ENCODE measurements at places on chromosomes 12 and 14.

DNA sequence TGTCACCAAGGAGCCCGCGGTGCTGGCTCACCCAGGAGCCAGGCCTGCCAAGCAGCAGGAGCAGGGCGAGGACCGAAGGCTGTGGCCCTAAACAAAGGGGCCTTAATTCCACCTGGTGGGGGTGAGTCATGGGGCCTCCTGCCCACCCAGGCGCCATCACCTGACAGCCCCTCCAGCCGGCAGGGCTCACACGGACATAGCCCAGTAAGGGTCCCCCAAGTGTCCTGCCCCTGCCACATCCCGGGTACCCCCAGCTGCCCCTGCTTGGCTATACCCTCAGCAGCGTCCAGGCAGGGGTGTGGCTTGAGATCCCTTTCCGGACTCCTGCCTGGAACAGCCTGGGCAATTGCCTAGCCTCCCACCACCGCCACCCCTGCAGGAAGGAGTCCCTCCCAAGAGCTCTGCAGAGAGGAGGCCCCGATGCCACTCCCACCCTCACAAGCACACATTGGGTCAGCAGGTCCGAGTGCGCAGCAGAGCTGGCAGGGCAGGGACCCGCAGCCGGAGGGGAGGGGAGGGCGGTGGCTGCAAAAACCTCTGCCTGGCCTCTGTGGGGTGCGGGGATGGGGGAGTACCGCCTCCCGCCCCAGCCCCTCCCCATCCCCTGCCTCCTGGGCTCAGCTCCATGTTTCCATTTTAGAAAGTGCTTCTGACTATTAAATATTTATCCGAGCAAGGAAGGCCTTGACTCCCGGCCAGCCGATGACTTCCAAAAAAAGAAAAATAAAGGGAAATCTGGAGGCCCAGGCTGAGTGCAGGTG is 4.6 kb downstream of the AHNAK2 start:
- DNase-seq, result peak; percentile 76

GRCh38 chr12:82593143-82593542 is 93.6 kb upstream of the TMTC2 start:
- DNase-seq, result no peak

DNA sequence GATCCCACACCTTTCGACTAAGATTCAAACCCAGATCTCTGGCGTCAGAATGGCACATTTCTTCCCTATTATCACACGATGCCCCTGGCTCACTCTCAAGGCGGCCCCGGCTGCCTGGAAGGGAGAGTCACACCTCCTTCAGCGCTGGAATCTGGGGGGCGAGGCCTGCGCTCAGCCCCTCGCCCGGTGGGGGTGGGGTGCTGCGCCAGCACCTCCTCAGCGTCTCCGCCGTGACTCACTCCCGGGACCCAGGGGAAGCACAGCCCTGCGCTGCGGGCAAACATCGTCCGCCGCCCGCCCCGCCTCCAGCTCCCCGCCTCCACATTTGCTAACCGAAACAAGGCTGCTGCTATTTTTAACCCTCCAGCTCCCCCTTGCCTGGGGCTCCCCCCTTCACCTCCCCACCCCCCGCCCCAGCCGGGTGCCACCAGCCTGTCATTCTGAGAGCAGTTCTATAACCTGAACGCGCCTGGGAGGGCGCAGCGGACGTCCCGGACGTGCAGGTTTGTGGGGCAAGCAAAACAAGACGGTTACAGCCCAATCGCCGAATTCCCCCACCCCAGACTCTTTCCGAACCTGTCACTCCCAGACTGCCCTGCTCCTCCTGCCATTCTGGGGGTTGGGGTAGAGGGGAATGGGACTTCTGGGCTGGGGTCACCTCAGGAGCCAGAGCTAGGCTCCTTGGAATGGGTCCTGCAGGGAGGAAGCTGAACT is 6.7 kb downstream of the HDAC7 start:
- DNase-seq, result peak; percentile 93

GRCh38 chr12:22396735-22397134 is 62.2 kb upstream of the ST8SIA1 start:
- DNase-seq, result no peak

DNA sequence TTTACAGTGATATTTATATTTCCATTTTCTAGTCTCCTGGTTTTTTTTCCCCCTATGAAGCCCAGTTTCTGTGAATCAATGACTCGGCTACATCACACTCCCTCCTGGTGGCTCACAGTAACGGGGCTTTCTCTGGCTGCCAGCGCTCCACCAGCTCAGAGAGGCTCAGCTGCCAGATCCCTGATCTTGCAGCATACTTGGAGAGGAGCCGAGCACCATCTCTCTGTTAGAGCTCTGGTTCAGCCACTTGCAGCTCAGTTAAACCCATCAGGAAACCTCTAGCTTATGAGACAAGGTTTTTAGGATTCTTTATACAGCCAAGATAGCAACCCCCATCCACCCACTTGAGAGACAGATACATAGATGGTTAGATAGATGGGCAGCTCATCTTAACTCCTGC is 74.6 kb downstream of the CIT start:
- DNase-seq, result no peak

GRCh38 chr14:104461676-104462449 is 117.7 kb upstream of the C14orf180 start:
- no peak for DNase-seq

- DNase-seq, result no peak
Measured at GRCh38 chr12:11823043-11823442, 173.6 kb downstream of the ETV6 start.

DNA sequence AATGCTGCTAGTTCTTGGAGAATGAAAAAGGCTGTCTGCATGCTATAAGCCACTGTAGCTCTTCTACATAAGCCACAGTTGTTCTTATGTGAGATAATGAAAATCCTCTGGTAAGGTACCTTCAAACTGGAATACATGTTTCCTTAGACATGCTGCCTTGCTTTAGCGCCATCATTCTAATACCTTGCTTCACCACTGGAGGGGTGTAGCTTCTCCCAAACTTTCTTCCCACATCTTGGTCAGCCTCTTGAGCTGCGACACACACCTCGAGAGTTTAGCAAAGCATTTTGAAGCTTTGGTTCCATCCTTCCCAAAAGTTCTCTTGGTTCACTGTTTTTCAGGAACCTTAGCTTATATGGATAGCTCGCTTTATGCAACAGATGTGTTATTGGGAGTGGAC is 69.5 kb downstream of the NKX2-1 start:
- no peak for DNase-seq

- no peak for DNase-seq
Measured at GRCh38 chr14:95481391-95482022, 34.9 kb downstream of the SYNE3 start.

DNA sequence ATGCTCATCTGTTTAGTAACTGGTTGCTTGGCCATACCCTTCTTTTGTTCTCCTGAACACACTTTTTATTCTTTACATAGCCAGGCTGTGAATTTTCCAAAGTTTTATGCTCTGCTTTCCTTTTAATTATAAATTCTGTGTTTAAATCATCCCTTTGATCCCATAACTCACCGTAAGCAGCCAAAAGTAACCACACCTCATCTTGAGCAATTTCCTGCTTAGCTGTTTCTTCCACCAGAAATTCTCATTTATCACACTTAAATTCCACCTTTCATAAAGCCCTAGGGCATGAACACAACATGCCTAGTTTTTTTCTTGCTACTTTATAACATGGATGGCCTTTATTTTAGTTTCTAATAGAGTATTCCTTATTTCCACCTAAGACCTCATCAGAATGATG is 510.7 kb downstream of the C12orf50 start:
- DNase-seq, result no peak

DNA sequence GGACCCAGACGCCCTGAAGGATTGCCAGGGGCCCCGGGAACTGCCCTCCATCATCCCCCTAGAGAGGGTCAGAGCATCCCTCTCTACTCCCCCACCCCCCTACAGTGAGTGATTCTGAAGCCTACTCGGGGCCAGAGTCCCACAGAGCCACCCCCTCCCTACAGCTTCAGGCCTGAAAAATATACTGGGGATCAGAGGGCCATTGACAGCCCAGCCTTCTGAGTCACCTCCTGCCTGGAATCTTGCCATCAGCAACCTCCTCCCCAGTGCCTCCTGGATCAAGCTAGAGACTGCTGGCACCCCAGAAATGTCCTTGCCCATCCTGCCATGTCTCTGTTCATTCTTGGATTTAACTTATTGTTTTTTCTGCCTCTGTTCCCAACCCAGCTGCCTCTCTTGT is 21.7 kb upstream of the MIA2 start:
- DNase-seq, result no peak

GRCh38 chr12:7207866-7208625 is 18.6 kb downstream of the PEX5 start:
- no peak for DNase-seq

GRCh38 chr12:72209086-72209485 is 63.1 kb upstream of the TRHDE start:
- no peak for DNase-seq

GRCh38 chr14:85233756-85234155 is 296.2 kb upstream of the FLRT2 start:
- no peak for DNase-seq

- DNase-seq, result no peak
Measured at GRCh38 chr14:22384167-22384549, 204.9 kb downstream of the DAD1 start.

DNA sequence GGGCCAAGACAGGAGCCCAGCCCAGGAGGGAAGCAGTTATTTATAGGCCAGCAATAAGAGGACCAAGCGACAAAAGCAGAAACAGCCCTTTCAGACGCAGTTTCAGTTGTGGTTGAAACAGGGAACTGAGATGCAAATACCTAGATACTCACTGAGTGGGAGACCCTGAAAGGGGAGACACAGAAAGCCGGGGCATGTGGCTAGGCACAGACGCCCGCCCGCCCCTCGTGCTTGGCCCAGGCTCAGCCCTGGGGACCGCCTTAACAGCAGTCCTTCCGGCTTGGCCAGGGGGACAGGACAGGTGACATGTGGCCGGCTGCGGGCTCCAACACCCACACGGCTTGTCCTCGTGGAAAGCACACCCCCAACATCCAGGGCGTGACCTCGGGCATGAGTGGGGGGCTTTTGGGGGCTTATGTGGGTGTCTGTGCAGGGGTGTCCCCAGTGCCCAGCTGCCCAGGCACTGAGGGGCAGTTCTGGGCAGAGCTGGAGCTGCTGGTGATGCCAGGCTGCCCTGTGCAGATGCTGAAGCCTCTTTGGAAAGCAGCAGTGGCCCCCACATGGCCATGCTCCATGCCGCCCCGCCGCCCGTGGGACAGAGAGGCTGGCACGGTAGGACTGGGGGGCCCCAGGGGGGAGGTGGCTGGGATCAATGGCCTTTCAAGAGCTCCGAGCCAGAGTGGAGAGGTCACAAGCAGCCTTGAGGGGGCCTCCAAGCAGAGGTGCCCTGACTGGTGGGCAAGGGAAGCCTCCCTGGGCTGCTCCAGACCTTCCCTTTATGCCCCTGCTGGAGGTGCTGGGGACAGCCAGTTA is 2.1 kb downstream of the PLD4 start:
- DNase-seq, result no peak

- DNase-seq, result no peak
Measured at GRCh38 chr12:97022536-97023230, 115.6 kb downstream of the NEDD1 start.

DNA sequence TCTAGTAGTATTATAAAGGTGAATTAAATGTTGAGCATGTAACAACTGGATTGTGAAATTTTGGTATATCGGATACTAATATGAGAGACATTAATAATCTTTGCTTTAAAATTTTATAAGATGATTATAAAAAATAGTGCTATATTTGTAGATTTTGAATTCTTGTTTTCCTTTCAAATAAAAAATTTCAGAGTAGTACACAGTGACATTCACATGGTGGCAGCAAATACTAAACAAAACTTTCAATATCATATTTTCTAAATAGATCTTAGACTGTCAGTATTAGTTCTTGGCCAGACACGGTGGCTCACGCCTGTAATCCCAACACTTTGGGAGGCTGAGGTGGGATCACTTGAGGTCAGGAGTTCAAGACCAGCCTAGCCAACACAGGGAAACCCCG is 166.0 kb downstream of the NAV3 start:
- no peak for DNase-seq

- DNase-seq, result peak; percentile 70
Measured at GRCh38 chr12:29655861-29656260, 127.9 kb downstream of the TMTC1 start.

- no peak for DNase-seq
Measured at GRCh38 chr14:79332504-79333197, 878.7 kb downstream of the DIO2 start.

DNA sequence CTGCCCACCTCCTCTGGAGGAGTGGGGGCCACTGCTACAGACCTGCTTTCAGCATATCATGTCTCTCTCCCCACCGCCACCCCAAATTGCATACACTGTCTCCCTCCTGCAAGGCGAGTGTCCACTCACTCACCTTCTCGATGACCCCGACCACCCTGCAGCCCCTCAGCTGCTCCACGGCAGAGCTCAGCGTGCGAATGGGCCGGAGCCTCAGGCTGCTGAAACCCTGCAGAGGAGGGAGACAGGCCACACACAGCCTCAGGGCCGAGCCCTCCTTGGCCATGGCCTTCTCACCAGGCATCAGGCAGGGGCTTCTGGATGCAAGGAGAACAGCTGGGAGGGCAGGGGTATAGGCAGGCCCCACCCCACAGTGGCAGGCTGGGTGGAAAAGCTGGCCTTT is 4.7 kb downstream of the RPS6KL1 start:
- DNase-seq, result no peak

DNA sequence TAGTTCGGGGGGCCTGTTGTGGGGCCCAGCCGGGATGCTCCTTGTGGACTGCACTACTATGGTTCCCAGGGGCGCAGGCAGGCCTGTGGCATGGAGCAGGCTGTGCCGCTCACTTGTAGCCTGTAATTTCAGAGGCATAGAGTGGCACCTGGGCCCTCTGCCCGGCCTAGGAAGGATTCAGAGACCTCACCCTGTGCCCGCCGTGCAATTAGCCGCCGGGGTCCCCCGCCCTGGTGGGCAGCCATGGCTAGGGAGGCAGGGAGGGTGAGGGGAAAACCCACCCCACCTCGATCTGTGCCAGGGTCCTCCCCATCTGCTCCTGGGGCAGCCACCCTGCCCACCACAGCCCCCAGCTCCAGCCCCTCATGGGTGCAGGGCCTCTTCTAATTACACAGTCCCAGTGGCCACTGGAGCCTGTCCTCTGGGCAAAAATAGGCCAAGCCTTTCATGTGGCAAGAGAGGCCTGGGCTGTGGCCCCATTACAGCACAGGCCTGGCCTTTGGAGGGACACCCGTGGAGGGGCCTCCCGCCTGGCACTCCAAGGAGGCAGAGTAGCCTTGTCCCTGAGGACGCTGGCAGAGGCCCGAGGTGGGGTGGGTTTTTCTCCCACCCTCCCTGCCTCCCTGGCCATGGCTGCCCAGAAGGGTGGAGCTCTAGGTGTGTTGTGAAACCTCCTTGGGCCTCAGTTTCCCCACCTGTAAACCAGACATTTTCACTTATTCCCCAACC is 5.3 kb upstream of the TMEM119 start:
- DNase-seq, result no peak
